ENCODE measurements at places on chromosomes 5 and 9.

GRCh38 chr5:177982072-177982727 is 13.8 kb downstream of the PROP1 start:
- no peak for DNase-seq

DNA sequence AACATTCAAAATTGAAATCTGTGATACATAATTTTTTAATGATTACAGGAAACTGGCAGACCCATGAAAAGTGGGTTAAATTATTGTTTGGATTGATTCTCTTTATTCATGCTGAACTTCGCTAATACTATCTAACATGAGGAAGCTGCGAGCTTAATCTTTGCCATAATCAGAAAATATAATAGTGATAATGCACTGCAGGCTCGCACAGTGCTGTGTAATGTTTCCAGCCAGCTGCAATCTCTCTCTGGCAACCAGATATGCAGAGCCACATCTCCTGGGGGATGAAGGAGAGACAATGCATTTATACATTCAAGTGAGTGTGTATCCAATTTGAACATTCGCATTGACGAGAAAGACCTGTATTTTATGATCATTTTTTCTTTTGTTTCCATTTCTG is 669.7 kb upstream of the RGMB start:
- DNase-seq = no peak

- DNase-seq = no peak
Measured at GRCh38 chr9:109277451-109277850, 43.4 kb downstream of the EPB41L4B start.

DNA sequence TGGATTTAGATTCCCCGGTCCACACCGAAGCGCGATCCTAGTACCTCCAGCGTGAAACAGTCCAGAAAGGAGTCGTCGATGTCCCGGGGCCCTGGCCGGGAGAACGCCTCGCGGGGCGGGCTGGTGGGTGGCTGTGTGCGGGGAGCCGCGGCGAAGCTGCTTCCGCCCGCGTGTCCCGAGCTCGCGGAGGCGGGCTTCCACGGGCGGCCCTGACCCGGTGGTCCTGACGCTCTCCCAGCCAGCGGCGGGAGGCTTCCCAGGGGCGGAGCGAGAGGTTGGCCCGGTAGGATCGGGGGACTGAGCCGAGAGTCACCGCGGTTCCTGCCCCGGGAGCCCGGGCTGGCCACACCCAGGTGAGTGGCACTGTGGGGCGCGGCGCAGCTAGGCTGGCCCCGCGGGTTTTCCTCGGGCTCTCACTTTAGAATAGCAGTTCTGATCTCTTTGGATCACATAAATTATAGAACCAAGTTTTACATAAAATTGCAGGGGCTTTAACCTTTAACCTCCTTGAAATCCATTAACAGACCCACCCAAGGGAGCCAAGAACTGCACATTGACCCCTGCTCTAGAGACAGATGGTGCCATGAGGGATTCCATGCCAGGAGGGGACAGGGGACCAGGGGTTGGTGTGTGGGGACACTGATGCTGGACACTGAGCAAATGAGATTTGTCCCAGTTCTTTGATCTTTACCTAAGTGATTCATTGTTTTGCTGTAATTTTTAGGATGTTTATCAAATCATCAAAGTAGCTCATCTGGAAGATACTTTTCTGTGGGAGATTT is 29.2 kb upstream of the IL31RA start:
- DNase-seq = no peak

DNA sequence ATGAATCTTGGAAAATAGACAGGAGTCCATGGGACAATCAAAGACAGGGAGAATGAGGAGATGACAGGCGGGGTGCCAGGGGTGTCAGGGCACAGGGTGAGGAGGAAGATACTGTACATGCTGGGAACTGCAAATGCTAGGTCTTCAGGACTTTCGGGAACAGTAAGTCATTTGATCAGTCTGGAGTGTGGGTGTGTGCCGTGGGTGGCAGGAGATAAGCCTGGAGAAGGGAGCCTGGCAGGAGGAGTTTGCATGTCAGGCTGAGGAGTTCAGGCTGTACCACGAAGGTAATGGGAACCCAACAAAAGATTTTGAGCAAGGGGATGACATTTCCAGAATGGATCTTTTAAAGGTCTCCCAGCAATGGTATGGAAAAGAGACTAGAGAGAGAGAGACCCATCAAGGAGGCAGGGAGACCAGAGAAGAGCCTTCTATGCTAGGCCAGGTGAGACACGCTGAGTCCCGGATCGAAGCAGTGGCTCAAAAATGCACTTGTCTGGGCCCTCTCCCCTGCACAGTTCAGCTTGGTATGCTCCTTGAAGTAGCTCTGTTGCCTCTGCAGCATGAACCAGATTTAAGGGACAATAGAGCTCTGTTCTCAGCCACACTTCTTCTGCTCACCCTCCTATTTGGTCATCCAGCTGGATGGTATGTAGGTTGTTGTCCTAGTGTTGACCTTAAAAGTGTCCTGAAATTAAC is 77.0 kb upstream of the FER start:
- DNase-seq = no peak

- no peak for DNase-seq
Measured at GRCh38 chr5:134637116-134637721, 4.6 kb upstream of the SAR1B start.

GRCh38 chr5:104706600-104706999 is 1144.0 kb upstream of the NUDT12 start:
- no peak for DNase-seq

DNA sequence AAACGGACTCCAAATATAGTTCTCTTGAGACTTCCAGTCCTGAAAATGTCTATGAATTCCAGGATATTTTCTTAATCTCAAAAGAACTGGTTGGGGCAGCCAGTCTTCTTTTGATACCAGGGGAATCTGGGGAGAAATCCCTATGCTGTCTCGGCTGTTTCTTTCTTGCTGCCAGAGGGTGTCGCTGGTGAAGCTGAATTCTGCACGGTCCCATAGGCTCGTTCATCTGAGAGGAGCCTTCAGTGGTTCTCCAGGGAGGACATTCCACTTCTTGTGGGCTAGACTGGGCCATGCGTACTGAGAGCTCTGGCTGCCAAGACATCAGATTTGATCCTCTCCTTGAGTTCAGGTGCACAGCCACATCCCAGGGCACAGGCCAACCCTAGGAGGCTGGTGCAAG is 155.0 kb upstream of the CLINT1 start:
- peak; percentile 12 for DNase-seq

GRCh38 chr9:119689879-119690278 is 320.6 kb upstream of the BRINP1 start:
- no peak for DNase-seq

DNA sequence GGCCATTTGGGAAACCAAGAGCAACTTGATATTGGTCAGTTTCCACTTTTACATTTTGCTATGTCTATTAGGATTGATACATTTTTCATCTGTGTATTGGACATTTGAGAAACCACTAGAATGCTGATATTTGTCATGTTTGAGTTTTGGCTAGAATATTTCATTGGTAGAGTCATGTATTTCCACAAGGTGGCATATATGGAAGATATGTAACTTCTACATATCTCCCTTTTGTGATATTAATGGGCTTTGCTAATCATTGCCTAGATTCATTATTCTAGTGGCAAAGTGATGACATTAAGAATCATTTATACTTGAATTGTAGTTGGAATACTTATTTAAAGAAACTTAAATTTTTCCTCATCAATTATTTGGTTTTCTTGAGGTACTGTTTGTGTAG is 692.9 kb upstream of the EDIL3 start:
- no peak for DNase-seq

GRCh38 chr5:91641730-91642350 is 258.7 kb upstream of the ARRDC3 start:
- DNase-seq = peak; percentile 41

DNA sequence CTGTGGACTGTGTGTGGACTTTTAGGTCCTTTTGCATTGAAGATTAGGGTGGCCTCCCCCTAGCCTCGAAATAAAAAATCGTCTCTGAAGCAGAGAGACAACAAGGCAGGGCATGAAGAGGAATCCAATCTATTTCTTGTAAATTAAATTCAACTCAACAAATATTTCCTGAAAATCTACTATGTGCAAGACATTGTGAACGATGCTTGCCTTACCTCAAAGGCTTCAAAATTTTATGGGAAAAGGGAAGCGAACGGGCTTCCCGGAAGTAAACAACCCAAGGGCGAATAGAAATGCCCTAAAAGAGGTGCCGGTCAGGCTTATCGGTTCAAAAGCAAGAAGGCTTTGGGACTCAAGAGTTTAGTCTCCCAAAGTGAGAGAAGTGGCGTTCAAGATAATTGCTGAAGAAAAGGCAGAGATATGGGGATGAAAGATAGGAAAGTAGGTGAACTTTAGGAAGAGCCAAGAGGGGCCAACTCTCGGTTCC is 525 bp downstream of the KIF24 start:
- DNase-seq = no peak

- peak; percentile 38 for DNase-seq
Measured at GRCh38 chr5:108141676-108142075, 240.2 kb downstream of the FBXL17 start.

GRCh38 chr5:107242411-107243219 is 428.1 kb downstream of the EFNA5 start:
- no peak for DNase-seq

DNA sequence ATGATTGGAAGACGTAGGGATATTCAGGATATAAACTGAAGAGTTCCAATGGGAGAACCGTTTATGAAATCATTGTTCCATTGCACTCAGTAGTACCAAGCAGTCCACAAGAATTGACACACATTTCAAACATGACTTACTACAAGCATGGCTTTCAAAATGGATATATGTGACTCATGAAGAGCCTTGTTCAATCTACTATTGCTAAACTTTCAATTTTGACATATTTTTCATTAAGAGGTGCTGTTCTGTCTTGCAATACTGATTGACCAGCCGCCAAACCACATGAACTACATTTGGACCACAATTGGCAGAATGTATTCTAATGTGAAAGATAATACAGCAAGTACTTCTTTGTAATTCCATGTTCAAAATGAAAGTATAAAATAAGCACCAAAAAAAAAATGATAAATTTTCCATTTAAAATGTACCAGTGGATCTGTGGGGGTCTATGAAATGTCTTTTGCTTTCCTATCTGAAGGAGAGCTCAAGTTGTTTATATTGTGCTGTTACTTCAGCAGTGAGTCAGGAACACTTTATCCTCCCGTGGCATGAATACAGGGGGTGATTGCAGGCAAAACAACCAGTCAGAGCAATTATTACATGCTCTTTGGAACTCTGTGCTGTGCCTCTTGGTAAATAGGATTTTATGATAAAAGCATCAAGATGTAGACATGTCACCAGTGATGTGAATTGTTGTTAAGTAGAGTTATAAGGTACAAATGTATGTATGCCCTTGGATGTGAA is 366.0 kb downstream of the ARRDC3 start:
- peak; percentile 70 for DNase-seq

DNA sequence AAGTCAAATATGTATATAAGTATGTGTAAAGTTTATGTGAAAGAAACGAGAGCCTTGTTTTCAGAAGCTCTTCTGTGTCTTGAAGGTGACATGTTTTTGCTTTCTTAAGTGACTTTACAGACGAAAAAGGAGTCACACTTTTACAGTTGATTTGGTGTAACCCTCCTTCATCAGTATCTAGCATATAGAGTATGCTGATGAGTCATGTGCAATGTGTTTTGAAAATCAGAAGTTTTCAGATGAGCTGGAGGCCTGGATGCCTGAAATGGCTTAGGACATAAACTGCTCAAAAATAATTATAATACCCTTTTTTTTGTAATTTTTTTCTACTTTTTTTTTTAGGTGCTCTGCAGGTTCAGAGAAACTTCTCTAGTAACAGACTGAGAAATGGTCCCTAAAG is 209.5 kb downstream of the CD180 start:
- DNase-seq = peak; percentile 68

DNA sequence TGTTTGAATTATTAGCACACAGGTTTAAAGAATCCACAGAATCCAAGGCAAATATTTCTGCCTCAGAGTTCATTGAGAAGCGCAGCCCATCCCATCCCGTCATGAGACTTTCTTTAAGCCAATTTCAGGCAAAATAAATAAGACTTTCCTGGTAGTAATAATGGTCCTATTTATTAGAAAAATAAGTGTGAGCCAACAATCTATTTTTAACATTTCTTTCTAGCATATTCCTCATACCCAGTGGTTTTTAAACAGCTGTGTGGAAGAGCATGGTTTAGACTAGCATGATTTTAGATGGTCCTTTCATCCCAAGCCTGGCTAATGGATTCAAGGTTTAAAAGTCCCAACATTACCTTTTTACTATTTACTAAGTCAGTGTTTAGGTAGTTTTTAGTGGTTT is 125.8 kb downstream of the SCAMP1 start:
- no peak for DNase-seq

DNA sequence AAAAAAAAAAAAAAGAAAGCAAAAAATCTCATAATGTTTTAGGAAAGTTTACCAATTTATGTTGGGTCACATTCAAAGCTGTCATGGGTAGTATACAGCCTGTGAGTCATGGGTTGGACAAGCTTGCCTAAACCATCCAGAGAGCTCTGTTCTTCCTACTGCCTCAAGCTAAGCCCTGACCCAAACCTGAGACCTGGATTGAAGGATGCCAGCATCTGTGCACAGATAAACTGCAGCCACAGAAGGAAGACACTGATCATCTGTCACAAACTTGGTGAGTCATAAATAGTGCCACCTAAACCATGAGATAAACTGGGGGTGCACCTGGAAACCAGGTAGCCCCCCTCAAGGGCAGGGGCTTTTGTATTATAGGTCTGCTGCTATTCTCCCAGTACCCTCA is 31.0 kb downstream of the CSF2 start:
- peak; percentile 66 for DNase-seq

- DNase-seq = no peak
Measured at GRCh38 chr5:7391814-7392692, 3.9 kb upstream of the ADCY2 start.

DNA sequence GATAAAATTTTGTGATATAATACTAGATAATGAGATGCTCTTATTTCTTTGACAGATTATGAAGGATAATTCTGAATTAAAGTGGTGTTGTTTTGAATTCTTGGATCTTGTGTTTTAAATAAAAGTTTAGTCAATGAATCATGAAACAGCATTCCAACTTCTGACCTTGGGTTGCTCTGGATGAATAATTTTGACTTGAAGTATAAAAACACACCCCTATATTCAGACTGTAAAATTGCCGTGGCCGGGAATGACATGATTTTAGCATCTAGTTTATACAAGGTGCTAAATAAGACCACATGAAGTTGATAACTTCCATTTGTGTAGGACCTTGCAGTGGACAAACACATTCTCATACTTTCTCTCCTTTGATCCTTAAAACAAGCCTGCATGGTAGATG is 67.2 kb upstream of the DAP start:
- DNase-seq = peak; percentile 58

All from IMR-90 (cell line).